ENCODE measurements at places on chromosomes 2 and 18. TPM values are rescaled to one million over a fixed set of nuclear protein-coding genes. Genes with fewer than 3 reads are reported as not detected.

Gene GULP1
- 25.4 TPM for total RNA-seq

Gene MZT2A
- 121 TPM for total RNA-seq

Gene SRD5A2
- total RNA-seq, result not detected

GRCh38 chr2:95231723-95232122 lies 24.4 kb downstream of the ZNF892 start:
- no peaks in the 10 kb centered on the region for H3K36me3 ChIP-seq
- no peak overlapping the region for H3K27ac ChIP-seq
- no peaks in the 10 kb centered on the region for H3K4me1 ChIP-seq
- DNase-seq, result no peak
- no peak overlapping the region for H3K4me3 ChIP-seq
- H3K27me3 ChIP-seq, result no peaks in the 10 kb centered on the region

- no peaks in the 10 kb centered on the region for H3K27me3 ChIP-seq
- no peaks in the 10 kb centered on the region for H3K36me3 ChIP-seq
- no peak overlapping the region for H3K4me3 ChIP-seq
- no peak overlapping the region for H3K27ac ChIP-seq
Measured at GRCh38 chr2:218891275-218892135, 10.9 kb downstream of the WNT10A start.
